KBM-7 (cell line): ENCODE measurements at places on chromosomes 2 and 18.

DNA sequence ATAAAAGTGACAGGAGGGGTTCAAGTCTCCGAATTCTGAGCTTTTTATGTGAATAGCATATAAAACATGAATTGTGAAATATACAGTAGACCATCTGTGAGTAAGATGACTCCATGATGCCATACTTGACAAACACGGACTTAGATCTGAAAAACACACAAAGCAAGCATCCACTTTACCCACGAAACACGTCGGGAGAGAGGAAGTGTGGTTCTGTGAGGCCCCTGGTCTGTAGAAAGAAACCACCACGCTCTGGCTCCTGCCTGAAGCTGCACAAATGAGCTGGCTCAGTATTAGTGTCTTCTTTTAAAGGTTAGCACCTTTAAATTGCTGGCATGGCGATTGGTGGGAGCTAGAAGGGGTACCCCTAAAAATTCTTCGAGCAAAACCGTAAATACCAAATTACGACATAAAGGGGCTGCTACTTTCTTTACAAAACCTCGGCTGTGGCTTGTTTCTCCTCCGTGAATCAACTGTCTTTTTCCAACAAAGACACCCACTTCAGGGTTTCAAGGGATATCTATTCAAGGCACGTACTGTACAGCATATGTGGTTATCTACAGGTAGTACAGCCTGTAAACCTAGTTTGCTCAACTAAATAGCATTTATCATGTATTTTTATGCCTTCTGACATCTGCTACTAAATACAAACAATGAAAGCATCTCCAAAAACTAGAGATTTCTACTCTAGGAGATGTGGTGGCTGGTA, 70.9 kb downstream of the AFF3 start:
- DNase-seq: no peak

DNA sequence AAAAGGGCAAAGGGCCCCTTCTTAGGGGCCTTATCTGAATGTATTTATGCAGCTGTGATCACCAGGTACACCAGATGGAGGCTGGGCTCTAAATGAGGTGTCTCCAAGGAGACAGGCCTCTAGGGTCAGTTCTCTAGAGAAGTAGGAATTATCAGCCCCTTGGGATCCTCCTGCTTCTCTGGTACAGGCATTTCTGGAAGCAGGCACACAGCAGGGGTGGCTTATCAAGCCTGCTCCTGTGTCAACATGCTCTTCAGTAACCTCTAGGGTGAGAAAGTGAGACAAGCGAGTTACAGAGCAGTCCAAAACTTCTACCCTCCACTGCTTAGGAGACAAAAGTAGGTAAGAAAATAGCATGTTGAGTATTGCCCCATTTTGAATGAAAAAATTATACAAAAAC, 13.8 kb downstream of the TPGS2 start:
- DNase-seq: no peak

DNA sequence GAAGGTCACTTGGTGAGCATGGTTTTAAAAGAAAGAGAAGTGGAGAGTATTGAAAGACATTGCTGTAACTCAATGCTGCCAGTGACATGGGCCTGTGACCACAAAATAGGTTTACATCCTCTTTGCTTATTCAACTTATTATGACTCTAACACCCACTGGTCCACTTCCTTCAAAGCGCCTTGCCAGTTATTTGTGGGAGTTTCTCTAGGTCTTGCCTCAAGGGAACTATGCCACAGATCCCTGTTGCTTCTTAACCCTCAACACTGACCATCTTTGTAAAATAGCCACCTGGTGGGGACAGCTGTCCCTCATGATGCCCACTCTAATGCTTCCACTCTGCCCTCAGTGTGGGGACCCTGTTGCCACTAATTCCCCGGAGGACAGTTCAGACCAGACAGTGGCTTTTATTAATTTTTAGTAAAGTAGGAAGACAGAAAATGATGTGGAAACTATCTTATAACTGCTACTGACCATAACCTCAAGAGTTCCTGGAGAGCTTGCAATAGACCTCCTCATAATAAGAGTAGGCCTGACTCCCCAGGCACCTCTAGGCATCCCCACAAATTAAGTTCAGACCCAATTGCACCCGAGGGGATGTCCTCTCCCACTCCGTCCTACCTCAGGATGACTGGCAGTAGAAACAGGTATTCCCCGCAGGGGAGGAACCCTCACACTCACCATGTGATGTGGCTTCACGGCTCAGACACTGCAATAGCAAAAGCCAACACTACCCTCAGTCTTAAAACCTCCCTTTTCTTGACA, 31.3 kb upstream of the SLC25A52 start:
- DNase-seq: peak; percentile 63

DNA sequence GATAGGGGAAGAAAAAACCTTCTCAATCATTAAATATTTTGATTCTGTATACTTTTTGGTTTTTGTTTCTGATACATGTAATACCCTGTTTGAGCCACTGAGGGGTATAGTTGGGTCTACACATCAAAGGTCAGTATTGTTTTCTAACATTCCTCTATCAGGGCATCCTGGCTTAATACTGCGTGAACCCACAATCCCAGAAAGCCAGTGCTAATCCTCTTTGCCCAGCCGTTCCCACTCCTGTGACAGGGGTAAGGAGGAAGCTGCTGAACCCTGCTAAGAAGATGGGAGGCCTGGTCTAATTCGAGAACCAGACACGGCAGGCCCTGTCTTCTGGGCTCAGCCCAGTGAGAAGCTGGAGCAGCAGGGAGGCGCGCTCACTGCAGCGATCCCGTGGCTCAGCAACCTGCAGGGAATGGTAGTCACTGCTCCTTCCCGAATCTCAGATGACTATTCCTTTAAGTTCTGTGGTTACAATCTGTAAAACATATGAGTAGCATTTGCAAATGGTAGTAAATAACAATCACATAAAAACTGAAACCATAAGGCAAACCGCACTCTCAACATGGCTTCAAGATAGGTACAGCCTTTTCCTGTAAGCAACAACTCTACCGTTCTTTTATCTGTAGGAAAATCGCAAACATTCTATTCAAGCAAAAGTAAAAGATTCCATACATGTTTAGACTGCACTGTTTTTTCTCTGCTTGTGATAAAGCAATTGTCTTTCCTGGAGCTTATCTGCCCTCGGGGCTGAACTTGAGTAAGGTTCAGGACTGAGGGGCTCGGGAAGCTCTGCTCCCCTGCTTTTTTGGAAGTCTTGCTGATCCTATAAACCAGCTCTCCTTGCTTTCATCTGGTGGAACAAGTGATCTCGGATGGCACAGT, 87.0 kb downstream of the EPB41L3 start:
- peak; percentile 48 for DNase-seq

DNA sequence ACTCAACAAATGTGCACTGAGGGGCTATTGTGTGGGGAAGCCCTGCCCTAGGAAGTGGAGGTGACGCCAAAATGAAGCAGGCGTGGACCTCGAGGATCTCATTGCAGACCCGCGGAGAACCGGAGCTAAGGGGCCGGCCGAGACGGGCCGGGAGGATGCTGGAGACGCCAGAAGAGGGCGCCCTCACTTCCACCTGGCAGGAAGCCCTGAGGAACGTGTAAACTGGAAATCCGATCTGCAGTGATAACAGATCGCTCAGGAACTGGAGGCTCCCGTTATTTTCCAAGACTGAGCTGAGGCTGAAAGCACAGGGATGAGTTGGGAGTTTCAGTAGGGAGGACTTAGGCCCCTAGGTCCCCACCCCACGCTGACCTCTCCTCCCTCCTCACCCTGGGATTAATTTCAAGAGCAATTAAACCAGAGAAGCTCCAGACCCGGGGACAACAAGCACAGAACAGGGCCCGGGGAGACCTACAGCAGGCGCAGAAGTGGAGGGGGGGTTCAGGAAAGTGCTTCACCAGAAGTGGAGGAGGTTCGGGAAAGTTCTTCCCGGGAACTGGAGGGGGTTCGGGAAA, 7.7 kb upstream of the COL6A3 start:
- peak; percentile 77 for DNase-seq

DNA sequence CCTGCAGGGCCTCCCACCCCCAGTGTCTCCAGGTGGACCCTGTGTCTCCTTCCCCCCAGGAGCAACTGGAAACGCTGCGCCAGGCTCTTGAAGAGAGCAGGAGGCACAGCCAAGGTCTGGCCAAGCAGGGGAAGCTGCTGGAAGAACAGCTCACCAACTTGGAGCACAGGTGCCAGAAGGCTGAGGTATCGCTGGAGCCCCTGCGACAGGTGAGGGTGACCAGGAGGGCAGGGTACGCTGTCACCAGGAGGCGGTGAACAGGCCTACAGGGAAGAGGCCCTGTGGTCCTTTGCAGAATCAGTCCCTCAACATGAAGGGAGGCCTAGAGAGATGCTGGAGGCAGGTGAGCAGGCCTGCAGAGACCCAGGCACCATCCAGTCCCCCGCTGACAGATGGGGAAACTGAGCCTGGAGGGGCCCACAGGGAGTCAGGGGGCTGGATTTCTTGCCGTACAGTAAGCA, 15.6 kb upstream of the SNED1 start:
- no peak for DNase-seq

DNA sequence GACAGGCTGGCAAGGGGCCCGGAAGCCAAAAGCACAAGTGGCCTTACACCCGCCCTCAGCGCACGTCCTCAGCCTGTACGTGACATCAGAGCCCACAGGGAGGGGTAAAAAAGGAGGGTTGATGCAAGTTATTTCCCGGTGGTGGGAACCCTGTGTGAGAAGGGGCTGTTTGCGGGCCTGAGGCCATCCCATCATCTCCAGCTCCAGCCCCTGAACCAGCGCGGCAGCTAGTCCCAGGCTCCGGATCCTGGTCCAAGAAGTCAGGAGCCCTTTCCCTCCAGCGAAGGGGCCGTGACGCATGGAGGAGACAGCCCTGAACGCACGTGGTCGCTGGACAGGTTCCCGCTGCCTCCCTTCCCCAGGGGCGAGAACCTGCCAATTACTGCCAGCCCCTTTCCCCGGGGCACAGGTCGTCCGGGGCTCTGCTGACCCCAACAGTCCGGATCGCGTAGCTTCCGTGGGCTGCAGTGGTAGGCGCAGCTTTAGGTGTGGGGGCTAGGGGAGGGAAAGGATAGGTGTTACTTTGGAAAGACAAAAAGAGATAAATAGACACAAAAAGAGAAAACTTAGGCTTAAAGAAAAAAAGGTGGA, 1.3 kb upstream of the LRP2 start:
- peak; percentile 21 for DNase-seq

- no peak for DNase-seq
Observed at GRCh38 chr2:236582968-236583367, 13.3 kb downstream of the ACKR3 start.

DNA sequence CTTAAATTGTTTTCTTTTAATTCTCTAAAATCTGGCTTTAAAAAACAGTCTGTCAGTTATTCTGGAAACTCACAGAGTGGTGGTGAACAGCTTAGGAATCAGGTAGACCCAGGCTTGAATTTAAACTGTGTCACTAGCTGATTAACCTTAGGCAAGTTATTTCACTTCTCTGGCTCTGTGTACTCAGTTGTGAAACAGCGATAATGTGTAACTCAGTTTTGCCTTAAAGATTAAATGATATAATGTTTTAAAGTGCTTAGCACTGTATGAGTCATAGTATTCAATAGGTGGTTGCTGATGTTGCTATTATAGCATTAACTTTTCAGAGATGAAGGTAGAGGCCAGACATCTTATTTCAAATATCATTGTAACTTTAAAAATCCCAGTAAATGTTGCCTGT, 40.7 kb downstream of the PKP4 start:
- DNase-seq: no peak
